Central memory CD8-positive, alpha-beta T cell (primary cell): ENCODE measurements at places on chromosomes 4 and X.

GRCh38 chr4:176376032-176376614 lies 56.4 kb downstream of the SPCS3 start:
- DNase-seq, result no peak

GRCh38 chrX:122816288-122816687 lies 367.8 kb upstream of the GRIA3 start:
- DNase-seq, result no peak

DNA sequence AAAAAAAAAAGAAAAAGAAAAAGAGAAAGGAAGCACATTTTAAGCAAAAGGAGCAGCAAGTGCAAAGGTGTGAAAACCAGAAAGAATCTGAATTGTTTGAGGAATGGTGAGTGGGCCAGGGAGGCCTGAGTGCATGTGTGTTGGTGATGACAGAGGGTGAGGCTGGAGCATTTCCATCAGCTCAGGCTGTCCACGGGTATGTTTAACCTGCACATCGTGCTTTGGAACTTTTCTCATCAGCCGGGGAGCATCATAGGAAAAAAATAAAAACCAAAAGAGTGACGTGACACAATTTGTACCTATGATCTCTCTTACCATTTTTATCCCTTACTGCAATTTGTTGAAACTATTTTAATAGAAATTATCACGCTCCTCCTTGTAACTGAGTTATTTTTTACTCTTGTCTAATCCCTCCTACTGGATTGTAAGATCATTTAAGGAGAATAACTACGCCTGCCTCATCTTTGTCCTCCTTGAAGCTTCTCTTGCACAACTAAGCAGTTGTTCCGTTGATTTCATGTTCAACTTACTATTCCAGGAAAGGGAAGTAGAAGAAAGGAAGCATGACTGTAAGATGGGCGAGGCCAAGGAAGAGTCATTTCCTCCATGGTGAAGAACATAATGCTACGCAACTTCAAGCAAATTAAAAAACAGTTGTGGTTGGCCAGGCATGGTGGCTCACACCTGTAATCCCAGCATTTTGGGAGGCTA lies 7.0 kb downstream of the PALLD start:
- no peak for DNase-seq

- no peak for DNase-seq
These were observed 155.2 kb upstream of the SPIN4 start for GRCh38 chrX:63506320-63506719.

DNA sequence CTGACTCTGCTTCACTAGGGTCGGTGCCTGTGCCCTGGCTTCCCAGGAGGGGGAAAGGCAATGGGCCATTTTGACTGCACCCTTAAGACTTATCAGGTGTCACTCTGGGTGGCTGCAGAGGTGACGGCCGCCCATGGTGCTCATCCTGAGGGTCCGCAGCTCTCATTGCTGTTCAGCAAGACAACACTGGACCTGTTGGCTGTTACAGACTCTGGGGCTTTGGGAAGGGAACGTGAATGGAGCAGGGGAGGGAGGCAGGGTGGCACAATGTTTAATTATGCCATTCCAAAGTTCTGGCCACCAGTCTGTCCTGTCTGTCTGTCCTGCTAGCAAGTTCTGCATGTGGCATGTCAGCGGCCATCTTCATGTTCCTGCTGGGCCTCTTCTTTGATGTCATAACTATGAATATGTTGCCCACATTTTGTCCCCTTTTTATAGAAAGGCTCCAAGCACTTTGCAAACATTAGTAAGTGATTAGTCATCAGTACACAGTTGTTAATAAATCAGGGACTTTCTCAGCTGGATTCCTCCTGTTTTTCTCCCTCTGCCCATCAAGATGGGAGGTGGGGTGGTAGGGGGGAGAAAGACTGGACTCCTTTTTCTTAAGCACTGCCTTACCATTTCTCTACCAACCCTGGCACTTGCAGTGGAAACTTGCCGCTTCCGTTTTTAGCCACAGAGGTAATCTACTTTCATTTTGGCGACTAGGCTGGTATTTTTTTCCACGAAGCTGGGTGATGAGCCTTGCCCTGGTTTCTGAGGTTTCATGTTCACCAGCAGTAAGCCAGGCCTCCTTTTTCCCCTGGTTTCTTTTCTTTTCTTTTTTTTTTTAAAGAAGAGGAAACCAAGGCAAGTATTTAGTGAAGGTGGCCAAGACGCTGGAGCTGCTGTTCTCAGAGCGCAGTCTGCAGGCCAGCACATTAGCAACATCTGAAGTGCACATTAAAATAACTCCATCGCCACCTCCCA lies 88.6 kb upstream of the TRIM2 start:
- DNase-seq, result peak; percentile 66

DNA sequence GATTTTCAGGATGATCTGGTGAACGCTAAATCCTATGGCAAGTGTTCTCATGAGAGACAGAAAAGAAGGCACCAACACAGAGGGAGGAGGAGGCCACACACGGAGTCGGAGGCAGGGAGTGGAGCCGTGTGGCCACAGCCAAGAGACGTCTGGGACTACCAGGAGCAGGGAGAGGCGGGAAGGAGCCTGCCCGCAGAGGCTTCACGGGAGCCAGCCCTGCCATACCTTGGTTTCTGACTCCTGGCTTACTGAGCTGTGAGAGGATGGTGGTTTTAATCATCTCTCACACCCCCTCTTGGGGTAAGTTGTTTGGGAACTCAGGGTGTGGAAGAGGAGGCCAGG lies 33.5 kb upstream of the GPR78 start:
- no peak for DNase-seq

DNA sequence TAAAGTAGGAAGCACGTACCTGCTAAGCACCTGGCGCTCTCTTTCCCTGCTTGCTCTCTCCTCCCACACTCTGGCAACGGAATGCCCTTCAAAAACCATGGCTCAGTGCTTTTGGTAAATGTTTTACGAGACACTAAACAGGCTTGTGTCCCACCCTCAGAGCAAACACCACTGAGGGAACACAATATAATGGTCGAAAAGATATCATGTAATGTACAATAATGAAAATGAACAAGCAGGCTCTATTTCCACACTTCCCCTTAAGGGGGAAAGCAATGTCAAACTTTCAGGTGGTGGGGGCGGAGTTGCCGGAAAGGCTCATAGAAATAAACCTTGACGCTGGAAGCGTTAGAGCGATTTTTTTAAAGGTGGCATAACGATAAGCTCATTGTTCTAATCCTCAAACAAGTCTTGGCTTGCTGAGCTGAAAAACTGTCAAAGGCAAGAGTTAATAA lies 115.1 kb downstream of the RBM47 start:
- no peak for DNase-seq

- DNase-seq, result peak; percentile 42
These were observed 616 bp downstream of the WDR1 start for GRCh38 chr4:10115797-10116568.

GRCh38 chrX:10509397-10509796 lies 111.0 kb downstream of the MID1 start:
- DNase-seq, result no peak

- no peak for DNase-seq
These were observed 52.8 kb downstream of the NLGN4X start for GRCh38 chrX:6175914-6176313.

DNA sequence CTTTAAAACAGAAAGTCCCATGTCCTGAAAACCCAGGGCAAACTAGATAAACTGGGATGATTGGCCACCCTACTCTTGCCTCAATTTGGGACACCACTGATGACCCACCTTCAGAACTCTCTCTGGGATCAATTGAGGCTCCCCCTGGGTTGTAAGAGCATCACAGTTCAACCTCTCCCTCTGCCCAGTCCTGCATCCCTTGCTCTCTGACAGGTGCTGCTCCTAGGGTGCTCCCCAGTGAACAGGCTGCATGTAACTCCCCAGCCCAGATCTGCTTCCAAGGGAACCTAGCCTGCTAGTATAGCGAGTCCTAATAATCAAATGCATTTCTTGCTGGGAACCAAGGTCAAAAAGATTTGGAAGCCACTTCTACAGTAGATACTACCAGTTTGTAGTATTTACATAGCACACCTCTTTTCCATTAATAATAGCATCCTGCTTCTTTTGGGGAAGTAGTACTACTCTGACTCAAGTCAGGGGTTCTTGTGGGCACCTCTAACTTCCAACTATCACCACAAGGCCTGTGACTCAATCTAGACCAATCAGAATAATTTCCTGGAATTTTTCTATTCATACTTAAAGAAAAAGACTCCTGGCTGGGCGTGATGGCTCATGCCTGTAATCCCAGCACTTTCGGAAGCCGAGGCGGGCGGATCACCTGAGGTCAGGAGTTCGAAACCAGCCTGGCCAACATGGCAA lies 42.1 kb upstream of the SPINK2 start:
- DNase-seq, result no peak

DNA sequence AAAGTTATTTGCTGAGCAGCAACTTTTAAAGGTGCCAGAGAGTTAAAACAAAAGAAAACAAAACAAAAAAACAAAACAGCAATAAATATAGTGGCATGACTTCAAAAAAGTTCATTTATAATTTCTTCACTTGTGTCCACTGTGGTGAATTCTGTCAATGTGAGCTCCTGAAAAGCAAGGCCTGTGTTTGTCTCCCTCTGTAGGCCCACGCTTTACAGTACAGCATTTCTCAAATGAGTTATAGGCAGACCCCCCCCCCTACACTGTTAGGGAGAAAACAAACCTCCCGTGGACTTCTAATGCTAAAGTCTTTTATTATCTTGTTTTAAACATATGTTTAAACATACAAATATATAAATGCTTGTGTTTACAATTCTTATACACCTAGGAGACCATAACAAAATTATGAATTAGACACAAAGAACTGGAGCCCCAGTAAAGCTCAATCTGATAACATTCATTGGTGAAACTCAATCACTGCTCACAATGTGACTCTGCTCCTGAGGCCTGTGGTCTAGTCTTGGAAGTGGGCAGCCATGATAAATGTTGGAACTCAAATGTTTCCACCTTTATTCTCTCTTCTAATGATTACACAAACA lies 47.0 kb upstream of the SCOC start:
- no peak for DNase-seq

DNA sequence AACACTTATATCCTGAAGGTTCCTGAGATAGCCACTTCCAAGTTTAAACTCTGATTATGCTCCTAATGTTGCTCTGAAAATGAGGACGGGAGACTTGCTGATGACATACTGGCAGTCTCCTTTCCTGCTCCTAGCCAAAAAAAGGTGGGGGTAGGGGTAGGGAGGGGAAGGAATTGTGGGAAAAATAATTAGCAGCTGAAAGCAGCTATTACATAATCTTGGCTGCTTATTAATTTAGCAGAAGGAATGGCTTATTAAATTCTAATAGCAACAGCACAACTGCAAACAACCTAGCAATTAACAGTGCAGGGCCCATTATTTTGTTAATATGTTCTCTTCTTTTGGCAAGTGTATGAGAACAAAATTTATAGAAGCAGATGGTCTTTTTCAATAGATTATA lies 2.0 kb upstream of the AP1S2 start:
- DNase-seq, result no peak

- DNase-seq, result no peak
These were observed 14.1 kb downstream of the COX18 start for GRCh38 chr4:73055241-73055897.

- no peak for DNase-seq
These were observed 786.1 kb upstream of the AADAT start for GRCh38 chr4:170875868-170876267.

DNA sequence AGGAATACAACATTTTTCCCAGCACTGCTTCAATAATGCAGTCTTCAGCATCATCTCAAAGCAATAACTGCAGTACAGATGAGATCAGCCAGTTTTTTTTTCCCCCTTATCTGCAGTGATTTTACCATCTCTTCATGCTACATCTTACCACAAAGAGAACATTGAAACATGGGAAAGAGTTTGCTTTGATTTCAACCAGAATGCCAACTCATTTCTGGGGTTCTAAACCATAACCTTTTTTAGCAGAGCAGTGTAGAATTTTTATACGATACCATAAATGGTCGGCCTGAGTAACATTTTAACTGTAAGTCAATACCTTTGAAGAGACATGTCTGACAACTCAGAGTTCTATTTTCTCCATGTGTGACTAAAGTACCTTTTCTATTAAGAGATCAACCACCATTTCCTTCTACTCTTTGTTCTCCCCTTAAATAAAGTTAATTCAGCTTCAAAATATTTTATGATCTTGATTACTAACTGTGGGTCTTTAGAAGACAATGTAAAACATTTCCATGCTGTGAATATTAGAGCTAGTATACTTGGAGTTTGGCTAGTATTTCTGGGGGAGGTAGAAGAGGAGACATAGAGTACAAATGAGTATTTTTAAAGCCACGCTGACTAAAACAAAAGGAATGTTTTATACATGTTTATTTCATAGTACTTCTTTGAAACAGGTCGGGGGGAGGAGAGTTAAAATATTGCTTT lies 69.1 kb downstream of the TET2 start:
- no peak for DNase-seq

DNA sequence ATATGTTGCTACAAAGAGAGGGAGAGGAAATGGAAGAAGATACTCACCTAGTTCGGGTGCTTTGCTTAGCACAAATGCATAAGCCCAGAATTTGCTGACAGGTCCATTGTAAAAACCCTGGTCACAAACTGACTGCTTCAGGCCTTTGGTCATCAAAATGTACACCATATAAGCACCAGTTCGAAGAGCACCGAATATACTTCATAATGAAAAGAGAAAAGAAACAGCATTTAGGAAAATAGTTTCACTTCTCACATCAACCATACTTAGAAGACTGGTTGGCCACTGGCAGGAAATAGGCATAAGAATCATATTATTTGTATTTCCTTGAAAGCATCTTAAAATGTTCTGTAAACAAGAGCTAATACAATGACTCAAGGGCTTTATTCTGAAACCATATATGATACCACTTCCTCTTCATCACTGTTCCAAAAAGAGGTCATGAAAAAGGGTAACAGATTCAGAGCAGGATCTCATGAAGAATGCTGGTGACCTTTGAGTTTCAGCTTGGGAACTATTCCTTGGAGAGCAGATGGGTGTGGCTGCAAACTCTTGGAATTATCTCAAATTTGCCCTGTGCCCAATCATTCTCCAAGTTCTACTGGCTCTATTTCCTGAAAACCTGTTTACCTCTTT lies 138.7 kb downstream of the ELOVL6 start:
- DNase-seq, result no peak

DNA sequence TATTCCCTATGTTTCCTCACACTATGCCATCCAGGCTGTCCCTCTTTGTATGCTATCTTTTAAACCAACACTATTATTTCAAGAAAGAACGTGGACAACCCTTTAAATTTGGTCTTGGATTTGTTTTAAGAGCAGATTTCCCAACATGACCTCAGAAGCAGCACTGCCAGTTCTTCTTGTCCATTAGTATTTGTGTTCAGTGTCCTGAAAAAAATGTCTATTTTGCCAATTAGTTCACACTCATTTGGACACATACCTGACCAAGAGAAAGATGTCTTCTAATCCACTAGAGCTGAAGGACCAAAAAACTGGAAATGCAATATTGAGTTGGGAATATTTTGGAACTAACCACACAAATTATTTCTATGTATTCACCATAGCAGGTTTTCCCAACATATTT lies 223.2 kb upstream of the CNKSR2 start:
- no peak for DNase-seq

DNA sequence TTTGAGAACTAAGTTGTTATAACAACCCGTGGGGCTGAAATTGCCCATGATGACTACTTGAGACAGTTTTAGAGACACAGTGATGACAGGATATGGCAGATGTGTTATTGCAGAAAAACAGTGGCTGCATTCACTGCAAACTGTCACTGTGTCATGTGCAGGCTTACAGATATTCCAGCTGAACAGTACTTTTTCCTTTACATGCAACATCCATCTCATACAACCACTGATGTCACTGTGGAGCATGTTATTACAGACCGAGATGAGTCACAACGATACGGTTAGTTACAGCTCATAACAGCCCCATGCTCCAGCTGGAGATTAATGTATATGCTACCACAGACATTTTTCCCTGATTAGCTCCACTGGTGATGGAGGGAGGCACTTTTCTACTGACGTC lies 207.4 kb downstream of the TMA16 start:
- no peak for DNase-seq
